SK-MEL-5 (cell line): ENCODE measurements at places on chromosomes 11 and 22. TPM values are rescaled to one million over a fixed set of nuclear protein-coding genes. Genes with fewer than 3 reads are reported as not detected.
A peak's percentile ranks its signal among the peaks of the same experiment; 100 is the strongest.

The SYT7 gene
- 0.69 and 2.6 TPM in 2 replicates for total RNA-seq

The APOBEC3B gene
- 3.8 and 4.3 TPM in 2 replicates for total RNA-seq

The JAML gene
- not detected in 2 replicates for total RNA-seq

- no peak for DNase-seq
These were observed 11.9 kb downstream of the IFT27 start for GRCh38 chr22:36764060-36764459.

The HEPN1 gene
- total RNA-seq, result not detected in 2 replicates

DNA sequence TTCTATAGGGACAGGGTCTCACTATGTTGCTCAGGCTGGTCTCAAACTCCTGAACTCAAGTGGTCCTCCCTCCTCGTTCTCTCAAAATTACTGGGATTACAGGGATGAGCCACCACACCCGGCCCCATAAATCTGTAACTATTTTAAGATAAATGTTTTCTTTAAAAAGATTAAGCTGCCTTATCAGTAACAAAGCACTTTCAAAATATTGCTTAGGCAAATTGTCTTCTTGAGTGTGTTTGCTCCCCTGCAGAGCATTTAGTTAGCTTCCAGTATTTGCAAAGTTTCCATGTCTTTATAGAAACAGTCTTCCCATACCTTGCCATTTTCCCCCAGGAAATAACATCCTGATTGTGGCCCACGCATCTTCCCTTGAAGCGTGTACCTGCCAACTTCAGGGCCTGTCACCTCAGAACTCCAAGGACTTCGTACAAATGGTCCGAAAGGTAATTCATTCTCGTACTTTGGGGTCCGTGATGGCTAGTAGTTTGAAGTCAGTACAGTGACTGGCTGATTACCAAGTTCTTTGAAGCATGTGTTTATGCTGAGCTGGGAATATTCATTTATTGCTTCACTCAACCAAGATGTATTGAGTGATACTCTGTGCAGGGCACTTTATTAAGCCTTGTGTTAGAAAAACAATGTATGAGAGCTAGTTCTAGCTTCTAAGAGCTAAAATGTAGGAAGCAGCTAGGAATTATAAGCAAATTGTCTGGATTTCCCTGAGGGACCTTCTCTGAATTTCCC, 30.4 kb upstream of the CRTAM start:
- DNase-seq, result no peak

The RFPL1 gene
- total RNA-seq, result not detected in 2 replicates

DNA sequence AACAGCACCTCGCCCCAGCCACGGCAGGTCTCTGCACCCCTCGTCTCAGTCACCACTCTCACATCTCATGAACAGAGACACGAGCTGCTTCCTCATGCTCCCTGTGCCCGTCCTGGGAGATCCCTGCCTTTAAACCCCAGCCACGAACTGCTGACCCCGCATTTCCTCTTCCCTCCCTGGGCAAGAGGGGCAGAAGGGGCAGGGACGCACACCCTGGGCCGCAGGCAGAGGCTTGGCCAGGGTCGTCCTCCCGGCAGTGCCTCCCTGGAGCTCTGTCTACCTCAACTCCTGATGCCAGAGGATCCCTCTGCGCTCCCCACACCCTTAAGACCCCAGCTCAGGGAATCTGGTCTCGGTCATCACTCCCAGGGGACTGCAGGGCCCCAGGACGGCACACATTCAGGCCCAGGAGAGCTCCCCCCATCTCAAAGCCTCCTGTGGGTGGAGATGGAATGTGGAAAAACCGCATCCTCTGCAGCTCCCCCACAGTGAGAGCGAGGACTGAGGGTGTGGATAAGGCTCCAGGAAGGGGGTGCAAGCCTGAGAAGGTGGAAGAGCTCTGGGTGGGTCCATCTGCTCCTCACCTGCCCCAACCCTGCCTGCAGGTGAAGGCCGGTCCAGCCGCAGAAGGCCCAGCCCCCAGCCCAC, 1.2 kb downstream of the BID start:
- DNase-seq, result no peak

DNA sequence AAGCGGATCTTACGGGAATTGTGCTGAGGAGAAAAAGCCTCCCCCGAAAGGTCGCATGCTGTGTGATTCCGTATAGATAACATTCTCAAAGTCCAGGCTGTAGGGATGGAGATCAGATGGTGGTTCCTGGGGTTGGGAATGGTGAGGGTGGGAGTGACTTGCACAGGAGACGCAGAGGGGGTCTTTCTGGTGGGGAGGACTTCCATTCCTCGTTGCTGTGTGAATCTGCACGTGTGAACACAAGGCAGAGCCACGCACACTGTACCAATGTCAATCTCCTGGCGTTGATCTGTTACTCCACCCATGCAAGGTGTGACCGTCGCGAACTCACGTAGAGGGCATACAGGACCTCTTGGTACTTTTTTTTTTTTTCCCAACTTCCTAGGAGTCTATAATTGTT, 59.0 kb upstream of the KCNQ1OT1 start:
- no peak for DNase-seq

- no peak for DNase-seq
These were observed 33.7 kb downstream of the APLP2 start for GRCh38 chr11:130103296-130103814.

DNA sequence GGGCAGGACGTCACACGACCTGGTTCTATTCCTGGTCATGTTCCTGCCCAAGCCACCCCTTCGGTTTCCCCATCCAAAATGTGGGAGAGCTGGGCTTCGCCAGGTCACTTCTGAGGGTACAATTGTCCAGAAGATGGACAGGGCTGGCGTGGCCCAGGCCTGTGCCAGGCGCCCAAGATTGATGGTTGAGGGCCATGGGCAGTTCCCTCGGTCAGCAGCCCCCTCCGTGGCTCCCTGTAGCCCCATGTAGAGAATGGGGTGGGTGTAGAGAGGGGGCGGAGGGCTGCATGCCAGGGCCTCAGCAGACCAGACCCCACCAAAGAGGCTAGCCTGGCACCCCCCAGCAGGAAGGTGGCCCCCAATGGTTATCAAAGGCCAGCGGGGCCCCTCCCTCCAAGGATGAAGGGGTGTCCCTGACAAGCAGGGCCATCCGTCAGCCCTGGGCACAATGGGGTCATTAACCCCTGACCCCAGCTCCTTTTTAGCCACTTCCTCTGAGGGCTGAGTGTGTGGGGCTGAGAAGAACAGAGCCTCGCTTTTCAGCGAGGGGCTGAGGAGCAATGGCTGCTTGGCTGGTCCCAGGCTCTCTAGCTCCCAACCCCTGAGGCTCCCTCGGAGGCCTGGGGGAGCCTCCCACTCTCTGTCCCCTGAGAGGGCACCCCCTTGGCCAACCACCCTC, 11.0 kb upstream of the PICK1 start:
- DNase-seq, result no peak

The SPON1 gene
- total RNA-seq, result not detected in 2 replicates

The ZP1 gene
- total RNA-seq, result not detected in 2 replicates

The ARFGAP3 gene
- total RNA-seq, result 40.1 and 45.1 TPM in 2 replicates

- DNase-seq, result no peak
These were observed 1.5 kb downstream of the PPFIA1 start for GRCh38 chr11:70272009-70272408.

The KLHDC7B gene
- 0.11 TPM in 1 of 2 replicates, not detected in the other for total RNA-seq

The MPPED2 gene
- 2.6 and 3.7 TPM in 2 replicates for total RNA-seq

The OR5D16 gene
- not detected in 2 replicates for total RNA-seq

GRCh38 chr22:46587492-46588278, 32.5 kb upstream of the GRAMD4 start:
- DNase-seq, result no peak

DNA sequence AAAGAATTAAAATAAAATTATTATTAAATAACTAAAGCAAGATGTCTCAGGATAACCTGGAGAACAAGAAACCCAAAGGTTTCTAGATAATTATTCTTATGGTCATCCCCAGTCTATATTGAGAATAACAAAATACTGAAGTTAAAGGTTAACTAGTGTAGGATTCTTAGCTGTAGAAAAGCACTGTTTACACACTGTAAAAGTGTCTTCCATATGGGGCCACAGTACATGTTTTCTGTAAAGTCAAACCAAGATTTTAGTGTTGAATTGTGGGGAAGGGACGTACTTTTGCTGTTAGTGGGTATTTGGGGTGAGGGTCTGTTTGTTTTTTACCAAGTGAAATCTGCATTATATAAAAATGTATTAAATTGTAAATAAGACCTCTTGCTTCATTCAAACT, 47.5 kb upstream of the SOX6 start:
- DNase-seq, result no peak

GRCh38 chr11:128579798-128580504, 7.4 kb downstream of the ETS1 start:
- no peak for DNase-seq

The GNAZ gene
- 3.6 and 3.9 TPM in 2 replicates for total RNA-seq

DNA sequence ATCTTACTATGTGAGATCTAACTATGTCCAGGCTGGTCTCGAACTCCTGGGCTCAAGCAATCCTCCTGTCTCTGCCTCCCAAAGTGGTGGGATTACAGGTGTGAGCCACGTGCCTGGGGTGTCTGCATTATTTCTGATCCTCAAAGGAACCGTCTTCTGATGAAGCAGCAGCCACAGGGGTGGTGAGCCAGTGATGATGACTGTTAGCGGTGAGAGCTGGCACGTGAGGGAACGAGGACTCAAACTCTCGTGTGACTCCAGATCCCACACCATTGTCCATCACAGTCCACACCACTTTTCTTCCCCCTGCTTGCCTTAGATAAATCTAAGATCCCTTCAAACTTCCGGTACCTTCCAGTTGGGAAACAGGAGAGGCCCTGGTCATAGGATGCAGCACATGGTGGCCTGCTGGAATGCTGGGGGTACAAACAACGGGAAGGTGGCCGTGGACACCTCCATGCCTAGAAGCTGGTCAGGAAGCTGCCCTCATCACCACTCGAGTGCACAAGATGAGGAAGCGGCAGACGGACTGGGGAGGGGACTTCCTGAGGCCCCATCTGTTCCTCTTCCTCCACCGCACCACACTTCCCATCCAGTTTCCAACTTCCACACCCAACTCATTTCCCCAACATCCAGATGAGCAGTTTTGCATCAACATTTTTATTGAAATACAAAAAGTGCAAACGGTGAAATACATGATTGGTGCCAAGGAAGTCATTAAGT, 23.8 kb downstream of the ARHGAP1 start:
- no peak for DNase-seq

The NTM gene
- 0.69 and 0.95 TPM in 2 replicates for total RNA-seq

GRCh38 chr22:41910050-41911000, 4.5 kb downstream of the SHISA8 start:
- no peak for DNase-seq

DNA sequence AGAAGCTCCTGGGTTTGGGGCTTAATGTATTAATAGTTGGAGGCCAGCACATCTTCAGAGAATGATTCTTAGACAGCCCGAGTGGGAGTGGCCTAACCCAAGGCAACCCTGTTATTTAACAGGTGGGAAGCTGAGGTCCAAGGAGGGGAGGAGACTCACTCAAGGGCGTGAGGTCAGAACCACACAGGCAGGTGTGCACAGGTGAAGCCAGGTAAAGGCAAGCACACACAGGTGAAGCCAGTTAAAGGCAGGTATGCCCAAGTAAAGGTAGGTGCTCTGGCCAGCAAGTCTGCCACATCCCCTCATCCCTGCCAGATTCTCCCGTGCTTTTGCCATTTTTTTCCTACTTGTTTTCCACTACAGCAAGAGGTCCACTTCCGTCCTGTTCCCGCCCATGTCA, 2.9 kb upstream of the SHANK2 start:
- DNase-seq, result no peak

The UPK2 gene
- not detected in 2 replicates for total RNA-seq

GRCh38 chr22:36385491-36386350, 2.0 kb downstream of the MYH9 start:
- DNase-seq, result no peak

The TRIM6 gene
- 9.8 and 11.6 TPM in 2 replicates for total RNA-seq

- DNase-seq, result no peak
These were observed 188.2 kb upstream of the ARHGAP20 start for GRCh38 chr11:110900426-110900825.

The MMP12 gene
- total RNA-seq, result not detected in 2 replicates

- no peak for DNase-seq
These were observed 128.0 kb downstream of the DSCAML1 start for GRCh38 chr11:117669062-117669461.

GRCh38 chr11:10847960-10848860, 9.6 kb downstream of the ZBED5 start:
- DNase-seq, result no peak

The SLC22A25 gene
- not detected in 2 replicates for total RNA-seq

The FAM83F gene
- total RNA-seq, result not detected in 2 replicates

The ANO1 gene
- 1.2 and 2.9 TPM in 2 replicates for total RNA-seq

The SCT gene
- total RNA-seq, result not detected in 2 replicates

The CDC45 gene
- 36.5 and 44.2 TPM in 2 replicates for total RNA-seq

- no peak for DNase-seq
These were observed 277.1 kb downstream of the TTC28 start for GRCh38 chr22:28402539-28402938.

GRCh38 chr22:35900483-35901168, 128.0 kb downstream of the RBFOX2 start:
- peak; percentile 39 for DNase-seq

- no peak for DNase-seq
These were observed 22.9 kb downstream of the MAML2 start for GRCh38 chr11:96319898-96320656.

DNA sequence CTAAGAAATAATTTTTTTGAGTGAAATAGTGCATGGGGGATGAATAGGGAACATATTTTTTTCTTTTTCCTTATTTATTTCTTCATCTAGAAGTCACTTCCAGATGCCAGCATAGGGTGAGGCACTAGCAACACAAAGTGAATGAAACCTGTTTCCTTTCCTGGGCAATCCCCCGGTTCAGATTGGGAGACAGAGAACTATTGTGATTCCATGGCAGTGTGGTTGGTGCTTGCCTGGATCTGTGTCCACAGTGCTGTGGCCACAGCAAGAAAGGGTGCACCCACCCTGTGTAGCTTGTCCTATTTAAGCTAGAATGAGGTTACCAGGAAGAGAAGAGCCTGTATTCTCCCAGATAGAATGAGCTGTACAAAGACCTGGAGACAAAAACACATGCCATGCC, 57.6 kb downstream of the SLC5A1 start:
- DNase-seq, result peak; percentile 48

DNA sequence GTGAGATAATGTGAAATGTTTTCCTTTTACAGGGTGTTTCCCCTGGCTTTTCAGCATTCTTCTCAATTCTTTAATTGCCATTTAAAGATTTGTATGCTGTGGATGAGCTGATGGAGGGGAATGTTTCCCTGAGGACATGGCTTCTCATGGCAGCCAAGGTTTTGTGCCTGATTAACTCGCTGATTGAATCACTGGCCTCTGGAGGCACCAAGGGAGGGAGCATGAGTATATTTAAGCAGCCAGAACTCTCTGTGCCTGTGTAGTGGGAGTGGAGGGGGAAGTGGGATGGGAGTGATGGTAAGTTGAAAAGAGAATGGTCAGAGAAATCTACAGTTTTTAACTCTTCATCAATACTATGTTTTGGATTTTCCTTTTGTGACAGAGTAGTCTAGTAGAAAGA, 88.7 kb downstream of the STIM1 start:
- DNase-seq, result no peak

The LINC01488 gene
- total RNA-seq, result 3.6 and 4.4 TPM in 2 replicates

The HTR3A gene
- total RNA-seq, result not detected in 2 replicates

- DNase-seq, result no peak
These were observed 42.2 kb downstream of the AHNAK start for GRCh38 chr11:62504158-62504973.
